ENCODE measurements at places on chromosomes 12 and 14.

- no peak for DNase-seq
Measured at GRCh38 chr14:66069036-66069435, 417.1 kb upstream of the CCDC196 start.

- no peak for DNase-seq
Measured at GRCh38 chr12:52197371-52198231, 5.8 kb upstream of the KRT80 start.

GRCh38 chr14:88379706-88380343 is 5.6 kb upstream of the SPATA7 start:
- DNase-seq = no peak

DNA sequence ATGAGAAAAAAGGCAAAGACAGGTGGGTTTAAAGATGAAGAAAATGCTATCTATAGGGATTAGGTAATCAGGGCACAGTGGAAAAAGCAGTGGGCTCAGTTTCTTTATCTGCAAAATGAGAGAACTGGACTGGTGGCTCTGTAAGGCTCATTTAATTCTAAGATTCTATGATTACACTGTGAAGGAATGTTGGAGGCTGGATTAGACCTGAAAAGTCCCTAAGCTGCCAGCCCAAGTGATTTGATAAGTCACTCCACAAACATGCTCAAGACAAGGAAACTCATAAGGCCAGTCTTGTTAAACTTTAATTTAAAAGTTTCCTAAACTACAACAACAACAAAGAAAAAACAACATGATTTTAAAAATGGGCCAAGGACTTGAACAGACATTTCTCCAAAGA is 75.1 kb downstream of the DCAF5 start:
- no peak for DNase-seq

GRCh38 chr14:95769976-95770375 is 56.1 kb upstream of the TCL1A start:
- DNase-seq = no peak

DNA sequence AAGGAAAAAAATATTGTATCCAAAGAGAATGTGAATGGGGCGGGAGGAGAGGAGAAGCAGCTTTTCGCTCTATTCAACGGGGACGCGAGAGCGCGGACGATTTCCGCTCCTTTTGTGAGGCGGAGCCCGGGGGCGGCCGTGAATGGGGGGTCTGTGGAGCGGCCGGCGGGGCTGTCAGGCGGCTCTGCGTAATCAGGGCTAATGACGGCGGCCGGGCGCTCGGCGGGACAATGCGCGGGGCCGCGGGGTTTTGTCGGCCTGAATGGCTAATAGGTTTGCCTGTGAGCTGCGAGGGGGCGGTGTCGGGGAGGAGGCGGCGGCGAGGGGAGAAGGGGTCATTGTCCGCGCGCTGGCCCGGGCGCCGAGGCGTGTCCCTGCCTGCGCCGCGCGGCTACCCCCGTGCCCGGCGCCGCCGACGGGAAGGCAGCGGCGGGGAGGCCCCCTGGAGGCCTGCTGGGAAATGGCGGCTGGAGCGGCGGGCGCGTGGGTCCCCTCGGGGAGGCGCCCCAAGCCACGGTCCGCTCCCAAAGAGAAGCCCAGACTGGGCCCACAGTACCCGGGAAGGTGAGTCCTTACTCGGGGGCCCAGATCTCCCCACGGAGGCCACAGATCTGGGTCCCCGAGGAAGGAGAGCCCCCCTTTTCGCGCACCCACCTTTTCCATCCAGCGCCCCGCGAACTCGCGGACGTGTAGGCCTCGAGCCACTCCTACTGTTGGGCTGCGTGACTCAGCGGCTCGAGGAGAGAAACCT is 6.0 kb downstream of the SIX6 start:
- DNase-seq = no peak

- no peak for DNase-seq
Measured at GRCh38 chr12:89250636-89251035, 101.7 kb downstream of the DUSP6 start.

DNA sequence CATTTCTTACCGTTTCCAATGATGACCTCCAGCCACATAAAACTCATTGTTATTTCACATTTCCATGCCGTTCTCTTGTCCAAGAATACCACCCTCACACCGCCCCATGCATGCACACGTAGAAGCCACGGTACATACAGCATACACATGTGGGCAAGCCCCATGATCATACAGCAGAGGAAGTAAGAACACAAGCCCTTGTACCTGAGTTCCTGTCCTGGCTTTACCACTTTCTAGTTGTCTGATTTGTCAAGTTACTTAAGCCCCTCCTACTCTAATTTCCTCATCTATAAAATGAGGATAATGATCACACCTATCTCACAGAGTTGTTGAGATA is 59.9 kb downstream of the DUSP16 start:
- DNase-seq = no peak

DNA sequence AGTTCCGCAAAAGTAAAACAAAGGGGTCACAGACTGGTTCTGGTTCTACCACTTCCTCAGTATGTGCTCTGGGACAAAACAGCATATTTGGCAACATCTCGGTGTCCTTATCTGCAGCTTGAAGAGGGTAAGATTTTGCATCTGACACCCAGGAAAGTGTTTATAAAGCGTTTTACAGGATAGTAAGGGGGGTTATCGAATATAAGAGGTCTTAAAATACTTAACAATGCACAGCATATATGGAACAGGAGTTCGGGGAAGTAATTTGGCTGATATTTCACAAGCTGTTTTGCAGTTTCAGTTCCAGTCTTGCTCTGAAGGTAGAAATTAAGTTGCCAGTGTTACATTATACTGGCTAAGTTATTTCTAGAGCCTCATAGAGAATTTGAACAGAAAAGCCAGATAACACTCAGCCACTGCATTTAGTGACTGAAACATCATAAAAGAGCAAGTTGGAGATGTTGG is 904 bp upstream of the MAP4K5 start:
- no peak for DNase-seq

- no peak for DNase-seq
Measured at GRCh38 chr14:20470603-20470901, 1.3 kb downstream of the PNP start.

DNA sequence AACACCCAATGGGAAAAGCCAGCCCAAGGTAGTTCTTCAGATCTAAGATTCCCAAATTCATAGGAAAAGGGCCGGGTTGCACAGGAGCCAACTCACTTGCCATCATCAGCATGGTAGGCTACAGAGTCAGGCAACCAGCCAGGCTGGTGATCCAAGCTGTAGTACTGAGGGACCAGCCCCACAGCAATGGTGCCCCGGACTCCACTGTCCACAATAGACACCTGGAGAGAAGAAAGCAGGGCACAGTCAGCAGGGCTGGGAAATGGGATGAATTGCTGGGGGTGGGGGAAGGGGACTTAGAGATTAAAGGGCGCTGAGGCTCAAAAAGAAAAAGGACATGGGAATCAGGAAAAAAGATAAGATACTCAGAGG is 4.2 kb downstream of the SPRYD3 start:
- DNase-seq = no peak

DNA sequence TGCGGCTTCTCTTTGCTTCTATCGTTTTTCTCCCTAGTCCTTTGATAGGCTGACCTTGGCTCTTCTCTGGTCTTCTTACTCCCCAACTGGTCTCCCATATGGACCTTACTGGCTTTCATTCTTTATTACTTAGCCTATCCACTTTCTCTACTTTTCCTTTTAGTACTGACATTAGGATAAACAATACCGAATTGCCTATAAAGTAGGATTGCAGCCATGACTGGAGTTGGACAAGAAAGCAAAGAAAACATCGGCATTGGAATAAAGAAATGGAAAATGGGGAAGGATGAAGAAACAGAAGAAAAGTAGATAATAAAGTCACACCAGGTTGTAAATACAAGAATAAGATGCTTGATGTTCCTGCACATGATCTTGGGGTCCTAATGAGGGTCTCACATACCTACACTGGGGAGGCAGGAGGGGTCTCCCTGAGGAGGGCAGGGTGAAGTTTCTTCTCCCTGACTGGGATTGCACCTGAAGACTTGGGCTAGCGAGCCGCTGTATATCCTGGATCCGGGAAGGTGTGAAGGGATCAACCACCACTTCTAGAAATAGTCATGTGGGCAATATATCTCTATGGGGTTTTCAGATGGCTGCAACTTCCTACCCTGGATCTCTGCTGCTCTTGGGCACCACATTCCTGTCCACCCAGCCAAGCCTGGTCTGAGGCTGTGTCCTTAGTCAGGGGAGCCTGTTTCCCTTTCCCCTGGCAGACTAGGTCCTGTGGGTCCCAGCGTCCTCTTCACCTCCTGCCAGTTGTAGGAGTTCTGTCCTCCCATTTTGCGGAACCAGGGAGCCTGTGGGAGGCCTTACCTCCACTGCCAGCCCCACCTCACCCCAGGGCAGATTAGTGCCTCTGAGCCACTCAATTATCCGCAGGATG is 13.1 kb downstream of the NKX2-1 start:
- DNase-seq = peak; percentile 42

DNA sequence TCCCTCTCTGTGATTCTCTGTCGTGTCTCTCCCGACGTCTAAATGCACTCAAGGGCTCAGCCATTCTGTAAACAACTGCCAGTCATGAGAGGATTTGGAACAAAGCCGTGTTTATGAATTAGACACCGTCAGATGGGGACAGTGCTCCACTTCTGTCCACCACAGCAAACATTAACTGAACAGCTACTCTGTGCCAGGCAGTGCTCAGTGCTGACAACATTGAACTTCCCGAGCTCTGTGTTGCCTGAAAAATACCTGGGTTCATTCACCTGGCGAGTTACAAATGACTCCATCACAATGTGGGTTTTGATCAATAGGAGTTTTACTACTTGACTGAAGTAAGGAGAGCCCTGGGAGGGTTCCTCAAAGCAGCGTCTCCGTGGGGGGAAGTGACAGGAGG is 139.3 kb downstream of the GLT1D1 start:
- DNase-seq = no peak

DNA sequence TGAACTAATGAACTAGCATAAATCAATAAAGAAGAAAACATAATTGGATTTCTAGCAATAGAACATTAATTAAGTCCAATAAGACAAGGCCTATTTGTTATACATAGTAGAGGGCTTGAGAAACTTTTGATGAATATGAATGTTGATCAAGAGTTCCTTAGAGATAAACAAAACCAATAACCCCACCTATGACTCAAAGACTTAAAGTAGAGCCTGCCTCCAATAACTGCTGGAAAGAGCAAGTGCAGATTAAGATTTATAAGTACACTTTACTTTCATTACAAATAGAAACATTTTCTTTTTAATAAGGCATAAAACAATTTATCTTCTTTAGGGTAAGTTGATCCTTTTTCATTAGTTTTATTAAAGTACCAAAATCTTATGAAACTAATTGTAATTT is 185.7 kb downstream of the SRGAP1 start:
- no peak for DNase-seq

GRCh38 chr12:20434996-20435395 is 66.7 kb downstream of the PDE3A start:
- no peak for DNase-seq

DNA sequence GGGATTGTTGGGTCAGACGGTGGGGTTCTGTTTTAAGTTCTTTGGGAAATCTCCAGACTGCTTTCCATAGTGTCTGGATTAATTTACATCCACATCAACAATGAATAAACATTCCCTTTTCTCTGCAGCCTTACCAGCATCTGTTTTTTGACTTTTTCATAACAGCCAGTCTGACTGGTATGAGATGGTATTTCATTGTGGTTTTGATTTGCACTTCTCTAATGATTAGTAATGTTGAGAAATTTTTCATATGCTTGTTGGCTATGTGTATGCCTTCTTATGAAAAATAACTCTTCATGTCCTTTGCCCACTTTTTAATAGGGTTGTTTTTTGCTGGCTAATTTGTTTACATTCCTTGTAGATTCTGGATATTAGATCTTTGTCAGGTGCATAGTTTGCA is 140.8 kb upstream of the CNTN1 start:
- no peak for DNase-seq

- DNase-seq = peak; percentile 10
Measured at GRCh38 chr12:8687846-8688601, 9.8 kb upstream of the RIMKLB start.

- no peak for DNase-seq
Measured at GRCh38 chr12:26740348-26740747, 92.6 kb downstream of the ITPR2 start.

DNA sequence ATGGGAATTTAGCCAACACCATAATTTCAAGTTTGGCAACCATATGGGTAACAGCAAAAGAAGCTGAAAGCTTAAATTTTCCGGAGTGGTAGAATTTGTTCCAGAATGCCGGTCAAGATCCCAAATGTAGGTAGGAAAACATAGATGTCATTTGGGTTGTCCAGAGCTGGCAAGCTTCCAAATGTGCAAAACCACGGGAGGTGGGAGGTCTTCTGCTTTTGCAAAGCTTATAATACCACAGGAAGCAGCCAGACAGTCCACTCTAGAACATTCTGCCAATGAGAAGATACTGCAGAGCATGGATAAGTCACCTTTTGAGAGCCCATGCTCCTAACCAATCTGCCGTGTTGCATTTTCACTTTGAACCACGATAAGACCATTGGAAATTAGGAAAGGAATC is 26.4 kb upstream of the BATF start:
- DNase-seq = no peak

- no peak for DNase-seq
Measured at GRCh38 chr14:104090071-104090748, 4.7 kb downstream of the ASPG start.

GRCh38 chr12:62839869-62840660 is 94.9 kb downstream of the PPM1H start:
- no peak for DNase-seq

DNA sequence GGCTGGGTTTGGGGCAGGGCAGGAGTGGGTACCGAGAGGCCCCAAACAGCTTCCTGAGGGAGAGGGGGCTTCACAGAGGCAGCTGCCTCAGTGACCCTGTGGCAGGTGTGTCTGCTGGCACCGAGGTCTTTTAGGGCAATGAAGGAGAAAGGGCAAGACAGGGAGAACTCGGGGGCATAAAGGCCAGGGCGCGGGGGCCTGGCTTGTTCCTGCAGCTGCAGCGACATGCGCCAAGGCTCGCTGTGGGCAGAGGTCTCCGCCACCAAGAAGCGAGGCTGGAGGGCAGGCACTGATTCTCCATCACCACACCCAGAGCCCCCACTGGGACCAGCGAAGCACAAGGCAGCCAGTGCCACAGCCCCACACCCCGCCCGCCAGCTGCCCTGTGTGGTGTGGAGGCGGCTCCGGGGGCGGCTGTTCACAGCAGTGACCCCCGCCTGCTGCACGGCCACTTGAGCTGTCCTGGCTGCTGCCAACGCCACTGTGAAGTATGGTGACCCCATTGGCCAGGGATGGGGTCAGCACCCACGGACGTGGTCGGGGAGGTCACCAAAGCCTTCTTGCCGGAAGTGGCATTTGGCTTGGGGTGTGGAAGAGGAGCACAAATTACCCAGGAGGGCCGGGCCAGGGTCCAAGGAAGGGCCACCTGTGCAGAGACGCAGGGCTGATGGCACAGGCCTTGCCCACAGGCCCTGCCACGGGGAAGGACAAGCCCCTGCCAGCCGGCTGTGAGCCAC is 16.4 kb downstream of the BAG5 start:
- DNase-seq = no peak
